Breast epithelium (tissue), 4 donors: ENCODE measurements at places on chromosomes 3 and 15.

DNA sequence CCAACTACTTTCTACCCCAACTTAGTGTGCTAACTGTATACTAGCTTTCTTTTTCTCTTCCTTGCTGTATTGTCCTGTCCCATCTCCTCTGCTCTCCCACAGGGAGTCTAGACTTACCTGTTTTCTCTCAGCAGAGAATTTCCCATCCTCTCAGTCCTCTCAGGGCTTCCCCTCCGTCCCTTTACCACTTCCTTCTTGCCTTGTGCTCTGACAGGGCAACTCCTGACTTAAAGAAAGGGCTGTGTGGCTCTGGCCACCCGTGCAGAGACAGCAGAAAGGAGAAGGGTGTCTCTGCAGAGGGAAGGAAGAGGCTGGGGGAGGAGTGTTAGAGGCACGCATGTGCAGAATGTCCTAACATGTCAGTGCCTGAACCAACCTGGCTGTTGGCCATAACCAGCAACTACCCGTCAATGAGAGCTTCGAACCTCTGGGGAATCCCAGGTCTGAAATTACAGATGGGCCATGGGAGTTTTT, at the start of gene GCSAM:
GCSAM (minus strand) TSS at position 274 of the 474 bp plus-strand sequence; CDS start at position 146, 128 bp downstream.
- no peaks in the 10 kb centered on the region for H3K27me3 ChIP-seq
- H3K4me3 ChIP-seq, result peak within 1 kb of the TSS; percentile 28
- H3K27ac ChIP-seq, result no peak within 1 kb of the TSS
- H3K36me3 ChIP-seq, result no peaks in the 10 kb centered on the region

DNA sequence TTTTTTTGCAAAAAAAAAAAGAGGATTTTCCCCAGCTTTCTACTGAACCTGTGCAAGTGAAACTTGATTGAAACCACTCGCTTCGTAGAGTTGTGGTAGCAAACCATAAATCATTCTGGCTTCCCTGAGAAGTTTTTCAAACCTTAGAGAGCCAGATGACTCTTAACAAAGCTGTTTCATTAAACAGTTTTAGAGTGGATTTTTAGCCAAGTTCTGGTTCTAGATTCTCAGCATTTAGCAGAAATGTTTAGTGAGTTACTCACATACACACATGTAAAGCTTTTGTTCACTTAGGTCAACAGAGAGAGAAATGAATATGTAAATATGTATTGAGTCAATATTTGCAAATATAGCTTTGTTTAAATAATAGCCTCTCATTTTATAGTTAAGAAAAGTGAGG, 18.1 kb upstream of the CCR9 start:
- H3K4me1 ChIP-seq, result no peaks in the 10 kb centered on the region
- H3K27ac ChIP-seq, result no peak overlapping the region
- no peaks in the 10 kb centered on the region for H3K27me3 ChIP-seq
- H3K36me3 ChIP-seq, result no peaks in the 10 kb centered on the region
- no peak overlapping the region for H3K4me3 ChIP-seq
- DNase-seq, result no peak

- no peaks in the 10 kb centered on the region for H3K27me3 ChIP-seq
- DNase-seq, result no peak
- no peak overlapping the region for H3K4me3 ChIP-seq
- no peak overlapping the region for H3K27ac ChIP-seq
- no peaks in the 10 kb centered on the region for H3K4me1 ChIP-seq
Observed at GRCh38 chr3:124351430-124352148, 359.7 kb upstream of the ROPN1 start.

DNA sequence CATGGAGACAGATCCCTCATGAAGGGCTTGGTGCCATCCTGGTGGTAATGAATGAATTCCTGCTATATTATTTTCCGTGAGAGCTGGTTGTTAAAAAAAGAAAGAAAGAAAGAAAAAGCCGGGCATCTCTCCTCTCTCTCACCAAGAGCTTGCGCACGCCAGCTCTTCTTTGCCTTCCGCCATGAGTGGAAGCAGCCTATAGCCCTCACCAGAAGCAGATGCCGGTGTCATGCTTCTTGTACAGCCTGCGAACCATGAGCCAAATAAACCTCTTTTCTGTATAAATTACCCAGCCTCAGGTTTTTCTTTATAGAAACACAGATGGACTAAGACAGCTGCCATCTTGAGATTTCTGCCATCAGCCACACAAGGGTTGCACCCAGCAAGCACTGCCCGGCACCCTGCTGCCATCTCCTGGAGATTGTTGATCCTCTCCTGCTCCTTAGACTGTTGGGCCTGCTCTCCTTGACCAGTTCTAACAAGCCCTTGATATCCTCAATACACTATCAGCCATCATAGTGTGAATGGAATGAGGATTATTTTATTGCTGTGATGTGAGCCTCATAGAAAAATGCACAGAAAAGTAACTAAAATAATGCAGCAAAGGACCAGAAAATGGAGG, 3.5 kb upstream of the AHSG start:
- H3K4me1 ChIP-seq, result no peaks in the 10 kb centered on the region
- no peak overlapping the region for H3K4me3 ChIP-seq
- no peaks in the 10 kb centered on the region for H3K36me3 ChIP-seq
- no peak overlapping the region for H3K27ac ChIP-seq

DNA sequence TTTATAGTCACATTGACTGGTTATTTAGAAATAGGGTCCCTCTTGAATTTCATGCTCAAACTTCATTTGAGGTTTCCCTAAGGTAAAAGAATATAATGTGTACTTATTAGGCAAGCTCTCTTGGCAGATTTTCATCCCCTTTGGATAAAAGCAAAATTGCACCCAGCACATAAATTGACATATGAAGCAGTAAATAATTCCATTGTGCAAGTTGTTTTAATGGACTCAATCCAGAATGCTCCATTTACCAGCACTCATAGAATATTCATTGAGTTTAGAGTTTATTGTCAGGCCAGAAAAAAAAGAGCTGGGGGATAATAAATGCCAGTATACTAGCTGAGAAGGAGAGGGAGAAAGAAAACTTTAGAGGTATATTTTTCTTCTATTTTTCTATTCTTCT, 136.8 kb downstream of the TPRG1 start:
- no peak for DNase-seq
- H3K4me3 ChIP-seq, result no peak overlapping the region
- H3K27ac ChIP-seq, result no peak overlapping the region
- no peaks in the 10 kb centered on the region for H3K36me3 ChIP-seq
- H3K4me1 ChIP-seq, result no peaks in the 10 kb centered on the region
- H3K27me3 ChIP-seq, result no peaks in the 10 kb centered on the region

DNA sequence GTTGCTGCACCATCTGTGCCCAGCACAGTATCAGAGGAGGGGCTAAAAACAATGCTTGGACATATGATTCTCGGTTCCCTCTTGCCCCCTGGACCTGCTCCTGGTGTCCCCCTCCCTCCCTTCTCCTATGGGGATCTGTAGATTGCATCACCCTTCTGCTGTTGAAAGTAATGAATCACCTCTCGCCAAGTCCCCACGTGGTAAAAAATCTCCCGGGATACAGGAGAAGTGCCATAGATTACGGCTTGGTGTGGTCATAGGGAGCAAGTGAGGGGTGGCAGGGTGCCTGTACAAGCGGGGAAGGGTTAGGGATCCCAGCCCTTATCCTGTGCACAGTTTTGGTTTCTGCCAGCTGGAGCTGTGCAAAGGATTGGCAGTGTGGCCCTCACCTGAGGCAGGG, 37.7 kb downstream of the AMOTL2 start:
- H3K27ac ChIP-seq, result no peak overlapping the region
- no peak overlapping the region for H3K4me3 ChIP-seq
- H3K36me3 ChIP-seq, result no peaks in the 10 kb centered on the region
- H3K27me3 ChIP-seq, result no peaks in the 10 kb centered on the region

DNA sequence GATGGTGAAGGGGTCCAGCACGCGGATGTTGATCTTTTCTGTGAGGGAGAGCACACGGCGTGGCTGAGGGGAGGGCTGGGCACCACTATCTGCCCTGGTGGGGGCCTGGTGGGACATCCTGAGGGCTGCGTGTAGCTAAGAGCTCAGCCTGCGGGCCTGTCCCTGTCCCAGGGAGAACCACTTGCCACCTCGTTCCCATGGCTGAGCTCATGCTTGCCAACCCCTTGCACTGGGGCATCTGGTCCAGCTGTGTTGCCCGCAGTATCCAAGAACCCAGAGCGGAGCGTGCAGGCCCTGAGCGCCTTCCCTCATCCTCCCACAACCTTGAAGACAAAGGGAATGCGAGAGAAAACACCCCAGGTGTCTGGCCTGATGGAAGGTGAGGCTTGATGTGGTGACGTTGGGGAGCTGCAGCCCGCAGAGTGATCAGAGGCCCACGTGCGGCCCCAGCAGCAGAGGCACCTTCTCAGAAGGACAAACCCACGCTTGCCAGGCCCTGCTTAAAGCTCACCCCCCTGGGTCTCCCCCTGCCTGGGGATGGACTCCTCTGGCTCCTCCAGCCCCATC, 28.9 kb downstream of the TKT start:
- H3K4me3 ChIP-seq, result no peak overlapping the region
- H3K36me3 ChIP-seq, result peaks cover 17% of the 10 kb centered on the region

- no peak for DNase-seq
- no peaks in the 10 kb centered on the region for H3K27me3 ChIP-seq
- no peaks in the 10 kb centered on the region for H3K36me3 ChIP-seq
Observed at GRCh38 chr3:13379201-13379830, 40.8 kb downstream of the NUP210 start.

DNA sequence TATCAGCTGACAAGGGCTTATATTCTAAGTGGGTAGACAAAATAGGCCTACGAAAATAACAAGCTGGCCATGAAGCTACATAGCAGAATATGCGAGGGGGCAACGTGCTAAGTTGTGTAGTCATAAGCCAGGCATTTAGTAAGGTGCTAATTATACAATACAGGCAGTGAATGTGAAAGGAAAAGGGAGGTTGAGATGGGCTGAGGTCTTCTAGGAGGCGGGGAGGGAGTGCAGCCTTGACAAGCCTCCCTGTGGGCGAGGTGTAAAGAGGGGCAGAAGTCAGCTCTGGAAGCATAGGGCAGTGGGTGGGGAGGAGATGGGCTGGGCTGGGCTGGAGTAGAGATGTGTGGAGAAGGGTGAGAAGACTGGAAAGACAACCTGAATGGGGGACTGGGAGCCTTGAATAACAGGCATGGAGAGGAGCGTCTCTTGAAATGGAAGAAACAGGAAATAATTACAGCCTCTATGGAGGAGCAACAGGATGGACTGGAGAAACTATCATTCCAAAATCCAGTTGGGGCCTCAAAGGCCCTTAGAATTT, 1.2 kb downstream of the TIGIT start:
- H3K4me3 ChIP-seq, result no peak overlapping the region
- no peak overlapping the region for H3K27ac ChIP-seq
- no peaks in the 10 kb centered on the region for H3K36me3 ChIP-seq
- no peaks in the 10 kb centered on the region for H3K4me1 ChIP-seq
- no peaks in the 10 kb centered on the region for H3K27me3 ChIP-seq

- no peak overlapping the region for H3K4me3 ChIP-seq
- H3K27ac ChIP-seq, result no peak overlapping the region
- H3K36me3 ChIP-seq, result no peaks in the 10 kb centered on the region
- no peaks in the 10 kb centered on the region for H3K27me3 ChIP-seq
Observed at GRCh38 chr3:1087066-1087560, 5.7 kb upstream of the CNTN6 start.

GRCh38 chr15:25469377-25469776, 30.6 kb upstream of the UBE3A start:
- H3K4me3 ChIP-seq, result no peak overlapping the region
- H3K27ac ChIP-seq, result no peak overlapping the region
- no peak for DNase-seq
- H3K27me3 ChIP-seq, result no peaks in the 10 kb centered on the region
- no peaks in the 10 kb centered on the region for H3K36me3 ChIP-seq

- no peak overlapping the region for H3K27ac ChIP-seq
- H3K4me3 ChIP-seq, result no peak overlapping the region
- peaks cover 15% of the 10 kb centered on the region for H3K36me3 ChIP-seq
- H3K27me3 ChIP-seq, result no peaks in the 10 kb centered on the region
- no peaks in the 10 kb centered on the region for H3K4me1 ChIP-seq
- no peak for DNase-seq
Observed at GRCh38 chr15:76795217-76795616, 109.9 kb downstream of the SCAPER start.

- H3K4me1 ChIP-seq, result no peaks in the 10 kb centered on the region
- H3K4me3 ChIP-seq, result no peak overlapping the region
- H3K27ac ChIP-seq, result peak overlapping the region; percentile 27
- H3K27me3 ChIP-seq, result no peaks in the 10 kb centered on the region
Observed at GRCh38 chr15:74156678-74157411, 16.7 kb upstream of the ISLR start.

- no peak overlapping the region for H3K4me3 ChIP-seq
- no peaks in the 10 kb centered on the region for H3K27me3 ChIP-seq
- H3K27ac ChIP-seq, result no peak overlapping the region
- no peak for DNase-seq
- H3K4me1 ChIP-seq, result no peaks in the 10 kb centered on the region
- no peaks in the 10 kb centered on the region for H3K36me3 ChIP-seq
Observed at GRCh38 chr15:68052431-68052830, 1.7 kb upstream of the PIAS1 start.

- DNase-seq, result no peak
- H3K36me3 ChIP-seq, result no peaks in the 10 kb centered on the region
- H3K4me3 ChIP-seq, result no peak overlapping the region
- H3K4me1 ChIP-seq, result no peaks in the 10 kb centered on the region
- no peak overlapping the region for H3K27ac ChIP-seq
Observed at GRCh38 chr3:126025116-126025729, 56.2 kb downstream of the ROPN1B start.

GRCh38 chr3:72279068-72279604, 494.2 kb upstream of the PROK2 start:
- no peaks in the 10 kb centered on the region for H3K27me3 ChIP-seq
- H3K4me1 ChIP-seq, result no peaks in the 10 kb centered on the region
- H3K27ac ChIP-seq, result no peak overlapping the region
- DNase-seq, result no peak
- no peak overlapping the region for H3K4me3 ChIP-seq

GRCh38 chr3:156300929-156301840, 180.8 kb downstream of the KCNAB1 start:
- H3K36me3 ChIP-seq, result no peaks in the 10 kb centered on the region
- no peaks in the 10 kb centered on the region for H3K27me3 ChIP-seq
- H3K27ac ChIP-seq, result no peak overlapping the region
- no peaks in the 10 kb centered on the region for H3K4me1 ChIP-seq

DNA sequence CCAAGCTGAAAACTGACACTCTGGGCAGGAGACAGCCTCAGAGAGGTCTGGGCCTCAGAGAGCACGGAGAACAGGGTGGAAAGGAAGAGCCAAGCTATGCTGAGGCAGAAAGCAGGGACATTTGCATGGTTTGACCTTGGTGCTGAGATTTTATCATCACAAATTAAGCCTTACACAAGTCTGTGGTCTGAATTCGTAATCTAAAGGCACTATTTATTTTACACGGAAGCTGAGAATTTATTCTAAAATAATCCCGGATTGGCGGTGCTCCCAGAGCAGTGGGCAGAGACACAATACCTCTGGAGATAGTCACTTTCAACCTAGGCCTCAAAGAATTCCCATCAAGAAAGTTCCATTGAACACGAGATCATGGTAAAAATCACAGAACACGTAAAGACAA, 47.5 kb downstream of the CFAP92 start:
- no peak overlapping the region for H3K4me3 ChIP-seq
- no peaks in the 10 kb centered on the region for H3K36me3 ChIP-seq
- DNase-seq, result no peak
- H3K27ac ChIP-seq, result peak overlapping the region; percentile 48
- H3K4me1 ChIP-seq, result no peaks in the 10 kb centered on the region

- H3K4me3 ChIP-seq, result peak overlapping the region; percentile 64
- H3K4me1 ChIP-seq, result peaks cover 4% of the 10 kb centered on the region
- DNase-seq, result peak; percentile 76
- H3K27me3 ChIP-seq, result no peaks in the 10 kb centered on the region
Observed at GRCh38 chr3:187743195-187744141, 1.8 kb downstream of the BCL6 start.

- no peaks in the 10 kb centered on the region for H3K4me1 ChIP-seq
- no peaks in the 10 kb centered on the region for H3K36me3 ChIP-seq
- no peak overlapping the region for H3K27ac ChIP-seq
- H3K27me3 ChIP-seq, result no peaks in the 10 kb centered on the region
- no peak overlapping the region for H3K4me3 ChIP-seq
- no peak for DNase-seq
Observed at GRCh38 chr15:46278062-46278461, 643.2 kb downstream of the SQOR start.
